ENCODE measurements at places on chromosomes 11 and 22. TPM values are rescaled to one million over a fixed set of nuclear protein-coding genes. Genes with fewer than 3 reads are reported as not detected.

DNA sequence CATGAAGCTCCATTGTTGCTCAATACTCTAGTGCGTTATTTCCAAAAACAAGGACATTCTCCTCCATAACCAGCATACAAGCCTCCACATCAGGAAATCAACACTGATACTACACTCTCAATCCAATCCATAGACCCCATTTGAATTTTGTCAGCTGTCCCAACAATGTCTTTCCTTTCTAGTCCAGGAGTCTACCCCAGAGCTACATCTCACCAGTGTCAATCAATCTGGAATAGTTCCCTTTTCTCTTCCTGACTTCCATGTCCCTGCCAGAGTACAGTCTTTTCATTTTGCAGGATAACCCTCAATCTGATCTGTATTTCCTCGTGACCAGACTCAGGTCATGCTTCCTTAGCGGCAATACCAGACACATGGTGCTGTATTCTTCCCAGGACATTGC lies 43.0 kb downstream of the TCF20 start:
- no peak for DNase-seq
- H3K4me3 ChIP-seq = no peak overlapping the region
- H3K27me3 ChIP-seq = no peaks in the 10 kb centered on the region
- peaks cover 5% of the 10 kb centered on the region for H3K4me1 ChIP-seq
- H3K36me3 ChIP-seq = no peaks in the 10 kb centered on the region
- no peak overlapping the region for H3K27ac ChIP-seq

TNNT3 gene
- 3.9 TPM for polyA plus RNA-seq

DNA sequence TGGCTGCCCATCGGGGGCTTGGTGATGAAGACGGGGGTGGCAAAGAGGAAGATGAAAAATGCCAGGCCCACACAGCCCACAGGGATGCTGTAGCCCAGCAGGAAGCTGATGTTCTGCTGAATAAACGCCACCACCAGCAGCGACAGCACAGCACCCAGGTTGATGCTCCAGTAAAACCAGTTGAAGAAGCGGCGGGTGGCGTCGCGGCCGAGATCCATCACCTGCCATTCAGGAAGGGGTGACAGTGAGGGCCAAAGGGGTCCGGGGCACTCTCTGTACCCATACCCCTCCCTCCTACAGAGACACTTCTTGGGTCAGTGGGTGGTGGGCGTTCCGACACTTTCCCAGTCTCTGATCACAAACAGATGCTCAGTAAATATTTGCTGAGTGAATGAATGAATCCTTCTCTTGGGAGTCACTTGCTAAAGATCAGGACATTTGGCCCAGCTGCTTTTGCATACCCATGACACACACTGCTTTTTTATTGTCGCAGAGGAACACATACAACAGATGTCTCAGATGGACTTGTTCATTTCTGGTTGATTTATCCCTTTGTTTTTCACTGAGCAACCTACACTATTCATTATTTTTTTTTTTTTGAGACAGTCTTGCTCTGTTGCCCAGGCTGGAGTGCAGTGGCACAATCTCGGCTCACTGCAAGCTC lies 5.2 kb downstream of the SLC15A3 start:
- peak; percentile 40 for DNase-seq
- H3K4me1 ChIP-seq = no peaks in the 10 kb centered on the region
- H3K36me3 ChIP-seq = no peaks in the 10 kb centered on the region
- H3K27me3 ChIP-seq = no peaks in the 10 kb centered on the region

P4HA3 gene
- polyA plus RNA-seq = 13.8 TPM

DNA sequence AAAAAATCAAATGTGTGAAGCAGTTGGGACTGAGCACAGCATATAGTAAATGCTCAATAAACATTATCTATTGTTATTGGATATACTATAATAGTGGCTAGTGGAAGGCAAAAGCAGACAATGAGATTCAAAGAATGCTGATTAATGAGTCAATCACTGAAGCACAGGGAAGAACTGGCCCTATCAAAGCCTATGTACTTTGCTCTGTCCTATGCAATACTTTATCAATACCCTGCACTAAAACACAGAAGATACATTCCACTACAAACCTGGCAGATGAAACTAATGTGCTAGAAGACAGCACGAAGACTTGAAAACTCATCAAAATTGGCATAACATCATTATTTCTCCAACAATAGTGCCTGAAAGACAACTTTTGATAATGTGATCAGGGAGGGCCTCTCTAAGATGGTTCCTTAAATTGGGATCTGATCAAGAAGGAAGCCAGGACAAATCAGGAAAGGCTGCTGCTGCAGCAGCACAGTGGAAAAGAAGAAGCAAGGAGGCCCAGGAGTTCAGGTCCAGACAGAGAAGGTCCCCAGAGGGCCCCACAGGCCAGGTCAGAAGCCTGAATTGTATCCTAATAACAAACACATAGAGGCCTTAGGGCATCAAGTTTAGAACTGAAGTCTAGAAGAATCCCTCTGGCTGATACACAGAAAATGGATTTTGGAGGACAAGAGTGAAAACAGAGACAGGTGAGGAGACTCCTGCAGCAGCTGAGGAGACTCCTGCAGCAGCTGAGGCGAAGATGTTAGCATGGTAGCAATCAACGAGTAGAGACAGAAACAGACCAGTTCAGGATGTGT lies 18.6 kb downstream of the PI4KA start:
- H3K36me3 ChIP-seq = no peaks in the 10 kb centered on the region
- no peak for DNase-seq
- H3K27ac ChIP-seq = no peak overlapping the region

DNA sequence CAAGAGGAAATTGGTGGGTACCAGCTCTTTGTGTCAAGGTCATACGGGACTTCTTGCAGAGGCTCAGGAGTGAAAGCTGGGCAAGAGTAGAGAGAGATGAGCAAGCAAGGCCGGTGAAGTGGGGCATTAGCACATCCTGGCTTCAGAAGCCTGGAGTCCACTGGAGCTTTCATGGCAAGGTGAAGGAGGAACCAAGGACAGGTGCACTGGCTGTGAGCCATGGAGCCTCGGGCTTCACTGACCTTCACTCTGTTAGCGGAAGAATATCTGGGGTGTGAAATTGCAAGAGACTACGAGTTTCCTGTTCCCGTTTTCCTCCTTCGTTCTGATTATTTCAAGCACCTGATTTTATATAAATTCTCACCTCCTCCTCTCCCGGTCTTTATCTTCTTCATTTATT lies 25.9 kb upstream of the ST14 start:
- no peaks in the 10 kb centered on the region for H3K36me3 ChIP-seq
- no peak for DNase-seq
- no peak overlapping the region for H3K27ac ChIP-seq
- H3K4me3 ChIP-seq = no peak overlapping the region

MUC2 gene
- polyA plus RNA-seq = 11.8 TPM

MAPK11 gene
- 0.13 TPM for polyA plus RNA-seq

- no peak overlapping the region for H3K4me3 ChIP-seq
- no peaks in the 10 kb centered on the region for H3K4me1 ChIP-seq
- H3K36me3 ChIP-seq = no peaks in the 10 kb centered on the region
- no peak for DNase-seq
- H3K27me3 ChIP-seq = no peaks in the 10 kb centered on the region
Measured at GRCh38 chr11:88231894-88232482, 56.7 kb upstream of the RAB38 start.

Data from aorta (tissue), 5 donors.